ENCODE measurements at places on chromosomes 4 and X. TPM values are rescaled to one million over a fixed set of nuclear protein-coding genes. Genes with fewer than 3 reads are reported as not detected.
A peak's percentile ranks its signal among the peaks of the same experiment; 100 is the strongest.

DNA sequence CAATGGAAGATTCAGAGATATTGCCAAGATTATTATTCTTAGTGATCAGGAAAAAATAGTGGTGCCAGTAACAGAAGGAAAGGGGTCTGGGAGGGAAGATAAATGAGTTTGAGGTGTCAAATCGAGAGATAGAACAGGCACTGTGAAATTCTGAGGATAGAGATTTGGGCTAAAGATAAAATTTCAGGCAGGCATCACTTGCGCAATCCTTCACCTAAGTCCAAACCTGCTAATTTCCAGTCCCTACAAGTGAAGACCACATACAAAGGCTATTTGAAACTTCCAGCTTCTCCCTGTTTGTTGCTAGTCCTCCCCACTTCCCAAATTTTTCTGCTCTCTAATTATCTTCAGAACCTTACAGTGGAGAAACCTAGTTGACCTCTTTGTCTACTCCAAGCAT, 494.6 kb downstream of the MAGEE1 start:
- DNase-seq, result no peak

- DNase-seq, result peak; percentile 92
Measured at GRCh38 chr4:40856840-40857362, 107.1 kb downstream of the NSUN7 start.

DNA sequence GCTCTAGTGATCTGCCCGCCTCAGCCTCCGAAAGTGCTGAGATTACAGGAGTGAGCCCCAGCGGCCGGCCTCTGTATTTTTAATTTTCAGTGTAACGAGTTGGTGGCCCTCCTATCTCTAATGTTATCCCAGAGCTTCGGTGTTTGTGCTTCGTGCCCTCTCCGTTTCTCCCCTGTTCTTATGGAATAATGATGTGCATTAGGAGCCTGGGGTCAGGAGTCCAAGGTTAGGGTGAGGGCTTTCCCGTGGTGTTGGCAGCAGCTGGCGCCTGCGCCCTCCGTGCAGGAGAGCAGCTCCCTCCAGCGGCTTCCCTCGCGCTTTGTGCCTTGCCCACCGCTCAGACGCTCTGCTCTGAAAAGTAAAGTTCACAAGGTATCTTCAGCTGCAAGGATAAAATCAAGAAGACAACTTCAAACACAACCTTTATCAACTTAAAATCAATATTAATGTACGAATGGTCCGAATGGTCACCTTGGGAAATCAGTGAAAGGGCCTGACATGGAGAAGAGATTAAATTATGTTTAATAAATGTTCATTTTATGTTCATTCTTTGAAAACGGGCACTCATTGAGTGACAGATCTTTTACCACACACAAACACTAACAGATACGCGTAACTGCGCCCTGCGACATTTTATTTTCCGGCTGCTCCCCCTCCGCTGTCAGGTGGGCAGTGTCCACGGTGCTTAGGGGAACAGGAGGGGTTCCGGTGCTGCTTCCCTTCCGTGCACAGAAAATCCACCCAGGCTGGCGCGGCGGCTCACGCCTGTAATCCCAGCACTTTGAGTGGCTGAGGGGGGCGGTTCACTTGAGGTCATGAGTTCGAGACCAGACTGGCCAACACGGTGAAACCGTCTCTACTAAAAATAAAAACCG, 62.4 kb downstream of the TRAPPC11 start:
- peak; percentile 32 for DNase-seq

DNA sequence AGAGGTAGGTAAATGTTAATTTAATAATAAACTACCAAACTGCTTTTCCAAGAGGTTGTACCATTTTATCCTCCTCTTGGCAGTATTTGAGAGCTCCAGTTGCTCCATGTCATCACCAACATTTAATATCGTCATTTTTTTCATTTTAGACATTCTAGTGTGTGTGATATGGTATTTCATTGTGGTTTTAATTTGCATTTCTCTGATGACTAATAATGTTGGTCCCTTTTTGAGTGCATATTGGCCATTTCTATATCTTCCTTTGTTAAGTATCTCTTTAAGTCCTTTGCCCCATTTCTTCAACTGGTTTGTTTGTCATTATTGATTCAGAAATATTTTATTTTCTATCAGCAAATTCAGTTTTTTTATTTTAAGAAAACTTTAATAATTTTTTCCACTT, 88.8 kb downstream of the MAPK10 start:
- DNase-seq, result no peak

GRCh38 chr4:182764642-182765041, 152.5 kb downstream of the DCTD start:
- DNase-seq, result no peak

DNA sequence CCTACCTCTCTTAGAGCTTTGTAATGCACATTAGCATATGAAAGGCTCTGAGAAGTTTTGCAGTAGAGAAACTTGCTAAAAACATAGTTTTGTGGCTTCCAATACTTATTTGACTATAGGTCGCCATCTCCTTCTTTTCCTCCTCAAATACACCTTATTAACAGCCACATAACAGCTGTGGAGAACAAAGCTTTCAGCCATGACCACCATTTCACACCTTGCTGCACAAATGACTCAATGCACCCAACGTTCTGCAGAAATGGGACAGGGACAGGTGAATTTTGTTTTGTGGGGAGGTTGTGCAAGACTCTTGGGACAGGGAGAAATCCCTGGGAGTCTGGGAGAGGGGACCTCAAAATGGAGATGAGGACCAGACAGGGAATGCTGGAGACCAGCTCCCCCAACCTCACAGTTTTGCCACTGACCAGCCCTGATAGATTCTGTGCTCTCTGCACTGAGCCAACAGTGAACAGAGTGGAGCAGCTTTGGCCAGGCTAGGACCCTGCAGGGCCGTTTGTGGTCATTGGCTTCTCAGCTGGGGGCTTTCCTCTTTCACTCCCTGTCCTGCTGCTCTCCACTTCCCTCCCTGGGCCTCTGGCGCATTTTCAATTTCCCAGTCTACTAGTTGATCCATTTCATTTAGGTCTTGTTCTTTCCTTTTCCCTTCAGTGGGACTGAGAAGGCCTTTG, 16.6 kb downstream of the FRMPD3 start:
- no peak for DNase-seq

The VCX3B gene
- total RNA-seq, result not detected

The CLNK gene
- not detected for total RNA-seq

The PSAPL1 gene
- total RNA-seq, result 0.06 TPM
